ENCODE measurements at places on chromosomes 13 and 19. TPM values are rescaled to one million over a fixed set of nuclear protein-coding genes. Genes with fewer than 3 reads are reported as not detected.

CGB1 gene
- total RNA-seq = not detected

KCNJ14 gene
- total RNA-seq = 2.9 TPM

PLA2G4C gene
- 2.0 TPM for total RNA-seq

CBY2 gene
- total RNA-seq = not detected

TEKTIP1 gene
- not detected for total RNA-seq

MRPL54 gene
- total RNA-seq = 42.8 TPM

TM9SF2 gene
- 67.9 TPM for total RNA-seq

SIGLEC9 gene
- total RNA-seq = not detected

GRCh38 chr19:13313875-13314274 is 163.7 kb downstream of the IER2 start:
- no peak overlapping the region for H3K4me3 ChIP-seq
- H3K4me1 ChIP-seq = no peaks in the 10 kb centered on the region
- no peaks in the 10 kb centered on the region for H3K27me3 ChIP-seq
- H3K36me3 ChIP-seq = no peaks in the 10 kb centered on the region

DNA sequence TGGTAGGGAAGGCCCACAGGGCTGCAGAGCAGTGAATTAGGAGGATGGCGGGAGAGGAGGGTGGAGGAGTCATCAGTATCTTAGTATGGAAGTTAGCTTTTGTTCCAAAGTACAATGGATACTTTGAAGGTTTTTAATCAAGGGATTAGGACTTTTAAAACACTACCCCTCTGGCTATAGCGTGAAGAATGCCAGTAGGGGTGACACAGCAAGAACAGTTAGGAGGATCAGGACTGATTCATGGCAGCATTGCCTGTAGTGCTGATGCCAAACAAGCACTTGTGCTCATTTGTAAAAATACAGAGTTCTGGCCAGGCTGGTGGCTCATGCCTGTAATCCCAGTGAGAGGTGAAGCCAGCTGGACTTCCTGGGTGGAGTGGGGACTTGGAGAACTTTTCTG is 46.2 kb downstream of the SKA3 start:
- no peak overlapping the region for H3K27ac ChIP-seq
- H3K27me3 ChIP-seq = no peaks in the 10 kb centered on the region
- DNase-seq = no peak
- H3K4me1 ChIP-seq = no peaks in the 10 kb centered on the region
- H3K36me3 ChIP-seq = no peaks in the 10 kb centered on the region

GRCh38 chr13:24618011-24618955 is 61.9 kb upstream of the ATP12A start:
- no peaks in the 10 kb centered on the region for H3K4me1 ChIP-seq
- no peak overlapping the region for H3K27ac ChIP-seq
- H3K27me3 ChIP-seq = no peaks in the 10 kb centered on the region

DNA sequence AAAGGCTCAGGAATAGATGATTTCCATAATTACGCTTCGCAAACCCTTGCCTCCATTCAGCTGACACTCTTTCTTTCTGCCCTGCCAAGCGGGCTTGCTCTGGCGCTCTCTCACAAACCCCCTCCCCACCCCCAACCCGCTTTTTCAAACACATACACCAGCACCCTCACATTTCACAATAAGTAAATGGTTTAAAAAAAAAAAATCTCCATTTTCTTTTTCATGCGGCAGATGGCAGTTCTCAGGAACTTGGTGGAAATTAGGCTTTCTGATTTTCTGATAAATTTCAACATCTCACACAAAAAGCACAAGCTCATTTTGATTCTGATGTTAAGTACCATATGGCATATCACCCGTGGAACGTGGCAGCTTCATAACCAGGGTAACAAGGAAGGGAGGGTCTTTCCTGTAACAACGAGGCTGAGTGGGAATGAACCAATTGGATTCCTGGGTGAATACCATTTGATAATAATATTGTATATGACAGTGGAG is 43.8 kb downstream of the C13orf42 start:
- no peaks in the 10 kb centered on the region for H3K27me3 ChIP-seq
- DNase-seq = no peak
- no peaks in the 10 kb centered on the region for H3K36me3 ChIP-seq
- H3K27ac ChIP-seq = no peak overlapping the region

DNA sequence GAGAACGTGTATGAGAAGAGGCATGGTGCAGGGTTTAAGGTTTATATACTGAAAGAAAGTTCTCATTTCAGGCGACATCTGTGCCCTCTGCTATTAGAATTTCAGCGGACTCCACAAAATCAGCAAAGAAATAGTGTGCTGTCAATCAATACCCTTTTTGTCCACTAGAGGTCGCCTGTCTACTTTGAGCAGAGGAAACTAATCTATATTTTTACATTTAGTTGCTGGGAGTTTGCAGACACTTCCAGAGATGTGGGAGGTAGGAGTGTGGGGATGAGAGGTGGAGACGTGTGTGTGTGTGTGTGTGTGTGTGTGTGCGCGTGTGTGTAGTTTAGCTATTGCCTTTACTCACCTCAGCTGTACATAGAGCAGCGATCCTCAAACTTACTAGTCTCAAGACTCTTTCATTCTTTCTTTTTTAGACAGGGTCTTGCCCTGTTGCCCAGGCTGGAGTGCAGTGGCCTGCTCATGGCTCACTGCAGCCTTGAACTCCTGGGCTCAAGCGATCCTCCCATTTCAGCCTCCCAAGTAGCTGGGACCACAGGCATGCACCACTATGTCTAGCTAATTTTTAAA is 9.7 kb downstream of the INAFM1 start:
- no peaks in the 10 kb centered on the region for H3K27me3 ChIP-seq
- peak; percentile 36 for DNase-seq
- H3K36me3 ChIP-seq = no peaks in the 10 kb centered on the region
- H3K4me1 ChIP-seq = no peaks in the 10 kb centered on the region

DNA sequence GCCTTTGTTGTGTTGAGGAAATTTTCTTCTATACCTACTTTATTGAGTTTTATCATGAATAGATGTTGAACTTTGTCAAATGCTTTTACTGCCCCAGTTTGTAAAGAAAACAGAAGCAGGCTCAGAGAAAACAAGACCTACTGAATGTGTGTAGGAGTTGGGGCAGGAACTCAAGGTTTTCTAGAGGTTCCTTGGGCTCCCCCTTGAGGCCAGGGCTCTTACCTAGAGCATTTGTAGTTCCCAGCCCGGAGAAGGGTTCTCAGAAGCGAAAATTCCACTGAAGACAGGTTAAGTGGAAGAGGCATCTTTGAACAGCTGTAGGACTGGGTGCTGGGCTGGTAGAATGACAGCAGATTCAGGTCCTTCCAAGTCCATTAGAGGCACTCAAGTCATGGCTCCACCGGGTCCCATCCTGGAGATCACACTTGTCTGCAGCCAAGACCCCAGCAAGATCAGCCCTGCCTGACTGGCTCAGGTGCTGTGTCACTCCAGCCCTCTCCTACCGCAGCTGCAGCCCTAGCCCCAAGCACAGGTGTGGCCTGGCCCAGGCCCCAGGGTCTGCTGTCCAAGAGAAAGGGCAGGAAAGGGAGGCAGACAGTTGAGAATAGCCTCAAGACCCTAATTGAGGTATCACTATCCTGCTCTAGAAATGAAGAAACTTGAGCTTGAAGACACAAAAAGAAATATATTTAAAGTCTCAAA is 425.5 kb downstream of the PCDH20 start:
- no peaks in the 10 kb centered on the region for H3K4me1 ChIP-seq
- DNase-seq = no peak
- H3K36me3 ChIP-seq = no peaks in the 10 kb centered on the region
- no peak overlapping the region for H3K4me3 ChIP-seq
- no peaks in the 10 kb centered on the region for H3K27me3 ChIP-seq
- no peak overlapping the region for H3K27ac ChIP-seq

DNA sequence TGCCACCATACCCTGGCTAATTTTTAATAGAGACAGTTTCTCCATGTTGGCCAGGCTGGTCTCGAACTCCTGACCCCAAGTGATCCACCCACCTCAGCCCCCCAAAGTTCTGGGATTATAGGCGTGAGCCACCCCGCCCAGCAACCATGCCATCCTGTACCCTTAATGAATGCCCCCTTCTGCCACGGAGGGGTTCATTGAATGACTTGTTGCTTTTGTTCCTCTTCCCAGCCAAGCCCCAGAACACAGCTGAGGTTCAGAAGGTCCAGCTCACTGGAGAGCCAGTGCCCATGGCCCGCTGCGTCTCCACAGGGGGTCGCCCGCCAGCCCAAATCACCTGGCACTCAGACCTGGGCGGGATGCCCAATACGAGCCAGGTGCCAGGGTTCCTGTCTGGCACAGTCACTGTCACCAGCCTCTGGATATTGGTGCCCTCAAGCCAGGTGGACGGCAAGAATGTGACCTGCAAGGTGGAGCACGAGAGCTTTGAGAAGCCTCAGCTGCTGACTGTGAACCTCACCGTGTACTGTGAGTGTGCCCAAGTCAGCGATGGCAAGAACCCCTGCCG is 6.0 kb downstream of the PVR start:
- no peaks in the 10 kb centered on the region for H3K36me3 ChIP-seq
- no peak for DNase-seq
- no peak overlapping the region for H3K4me3 ChIP-seq
- H3K27ac ChIP-seq = no peak overlapping the region

GRCh38 chr13:97781891-97782305 is 171.6 kb upstream of the IPO5 start:
- no peaks in the 10 kb centered on the region for H3K36me3 ChIP-seq
- no peak overlapping the region for H3K4me3 ChIP-seq
- no peaks in the 10 kb centered on the region for H3K4me1 ChIP-seq
- DNase-seq = no peak
- no peaks in the 10 kb centered on the region for H3K27me3 ChIP-seq
- H3K27ac ChIP-seq = no peak overlapping the region

- no peak overlapping the region for H3K27ac ChIP-seq
- H3K4me1 ChIP-seq = no peaks in the 10 kb centered on the region
- H3K27me3 ChIP-seq = no peaks in the 10 kb centered on the region
- no peak overlapping the region for H3K4me3 ChIP-seq
- no peak for DNase-seq
Observed at GRCh38 chr19:49631014-49631588, 8.8 kb downstream of the RRAS start.

- no peaks in the 10 kb centered on the region for H3K27me3 ChIP-seq
- no peaks in the 10 kb centered on the region for H3K4me1 ChIP-seq
- no peak for DNase-seq
- H3K4me3 ChIP-seq = no peak overlapping the region
Observed at GRCh38 chr13:49536144-49536873, 40.6 kb downstream of the PHF11 start.

DNA sequence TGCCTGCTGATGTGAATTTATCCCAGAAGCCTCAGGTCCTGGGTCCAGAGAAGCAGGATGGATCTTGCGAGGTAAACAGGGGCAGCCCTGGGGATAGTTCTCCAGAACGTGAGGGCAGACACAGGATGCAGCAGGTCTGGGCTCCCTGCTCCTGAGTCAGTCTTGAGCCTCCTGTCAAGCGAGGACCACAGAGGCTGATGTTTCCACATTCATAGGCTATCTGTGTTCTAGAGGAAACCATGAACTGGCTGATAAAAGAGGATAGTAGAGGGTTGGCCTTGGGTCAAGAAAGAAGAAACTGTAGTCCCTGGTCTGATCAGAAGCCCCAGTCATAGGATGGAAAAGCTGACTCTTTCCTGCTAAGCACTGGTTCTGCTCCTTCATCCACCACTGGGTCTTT is 2.2 kb downstream of the ZNF175 start:
- H3K4me3 ChIP-seq = no peak overlapping the region
- peaks cover 3% of the 10 kb centered on the region for H3K36me3 ChIP-seq
- DNase-seq = no peak
- H3K27ac ChIP-seq = no peak overlapping the region
- H3K27me3 ChIP-seq = 0 out of 2 replicates have a peak, but pooled peaks cover 3% of the 10 kb centered on the region
- no peaks in the 10 kb centered on the region for H3K4me1 ChIP-seq

GRCh38 chr13:49561062-49561410 is 24.3 kb downstream of the RCBTB1 start:
- no peaks in the 10 kb centered on the region for H3K36me3 ChIP-seq
- no peaks in the 10 kb centered on the region for H3K27me3 ChIP-seq
- no peaks in the 10 kb centered on the region for H3K4me1 ChIP-seq
- H3K27ac ChIP-seq = no peak overlapping the region
- H3K4me3 ChIP-seq = no peak overlapping the region

DNA sequence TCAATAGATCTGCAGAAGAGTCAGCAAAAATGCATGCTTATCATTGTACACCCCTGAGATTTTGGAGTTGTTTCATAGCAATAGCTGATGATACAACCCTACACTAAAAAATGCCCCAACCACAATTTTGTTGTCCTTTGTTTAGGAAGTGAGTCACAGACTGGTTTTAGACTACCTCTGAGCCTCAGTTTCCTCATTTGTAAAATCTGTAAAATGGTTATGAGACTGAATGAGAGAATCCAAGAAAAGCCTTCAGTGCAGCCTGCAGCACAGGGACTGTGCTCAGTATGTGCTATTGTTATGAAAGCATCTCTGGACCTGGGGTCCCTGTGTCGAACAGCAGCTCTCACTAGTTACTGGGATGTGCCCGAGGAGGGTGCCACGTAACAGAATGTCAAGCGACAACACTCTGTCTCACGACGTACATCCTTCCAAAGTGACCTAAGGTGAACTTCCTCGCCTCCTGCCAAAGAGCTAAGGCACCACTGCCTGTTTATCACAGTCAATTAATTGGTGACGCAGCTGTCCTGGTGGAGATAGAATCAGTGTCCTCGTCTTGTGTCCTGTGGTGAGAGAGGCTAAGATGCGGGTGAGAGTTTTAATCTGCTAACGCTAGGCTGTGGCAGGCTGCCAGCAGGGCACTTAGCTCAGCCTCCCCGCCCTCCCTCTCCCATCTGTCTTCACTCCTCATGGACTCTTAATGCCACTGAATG is 18.1 kb downstream of the DHRS12 start:
- no peaks in the 10 kb centered on the region for H3K4me1 ChIP-seq
- no peaks in the 10 kb centered on the region for H3K27me3 ChIP-seq
- no peak for DNase-seq
- H3K27ac ChIP-seq = no peak overlapping the region
- H3K4me3 ChIP-seq = no peak overlapping the region

DNA sequence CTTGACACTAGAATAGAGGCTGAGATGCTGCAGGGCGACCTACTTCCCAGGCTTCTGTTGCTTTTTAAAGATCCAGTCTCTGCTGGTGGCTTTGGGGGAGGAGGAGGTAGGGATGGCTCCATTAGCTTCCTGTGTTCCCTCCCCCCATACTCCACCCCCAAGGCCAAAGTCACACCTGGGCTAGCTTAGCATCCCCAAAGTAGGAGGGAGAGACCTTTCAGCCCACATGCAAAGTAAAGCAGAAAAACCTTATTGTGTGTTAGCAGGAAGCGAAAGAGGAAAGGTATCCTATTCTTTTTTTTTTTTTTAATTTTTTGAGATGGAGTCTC is 3.2 kb upstream of the TNPO2 start:
- DNase-seq = no peak
- H3K4me3 ChIP-seq = no peak overlapping the region
- H3K27me3 ChIP-seq = no peaks in the 10 kb centered on the region

DNA sequence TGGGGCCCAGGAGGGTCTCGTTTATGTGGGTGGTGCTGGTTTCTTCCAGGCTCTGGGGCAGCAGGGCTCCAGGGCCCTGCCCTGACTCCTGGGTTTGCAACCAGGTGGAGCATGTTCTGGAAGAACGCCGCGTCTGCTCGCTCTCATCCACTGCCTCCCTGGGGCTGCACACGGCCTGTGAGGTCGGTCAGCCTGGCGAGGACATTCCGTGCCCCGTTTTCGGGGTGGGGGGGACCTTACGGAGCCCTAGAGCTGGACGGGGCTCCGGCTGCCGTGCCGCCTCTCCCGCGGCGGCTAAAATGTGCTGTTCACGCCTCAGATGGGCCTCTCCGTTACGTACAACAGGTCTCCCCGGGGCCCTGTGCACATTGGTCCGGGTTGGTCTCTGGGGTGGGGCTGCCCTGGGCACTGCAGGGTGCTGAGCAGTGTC is 3.3 kb downstream of the GNA11 start:
- H3K4me1 ChIP-seq = peaks cover 22% of the 10 kb centered on the region
- no peak for DNase-seq
- H3K36me3 ChIP-seq = no peaks in the 10 kb centered on the region
- peak overlapping the region; percentile 70 for H3K4me3 ChIP-seq

GRCh38 chr13:94859811-94860210 is 147.5 kb upstream of the SOX21 start:
- H3K27me3 ChIP-seq = peaks cover 2% of the 10 kb centered on the region
- DNase-seq = no peak
- no peaks in the 10 kb centered on the region for H3K36me3 ChIP-seq
- H3K27ac ChIP-seq = no peak overlapping the region
- H3K4me3 ChIP-seq = no peak overlapping the region
